Psoas muscle (tissue), 8 donors: ENCODE measurements at places on chromosomes 6 and 20. TPM values are rescaled to one million over a fixed set of nuclear protein-coding genes. Genes with fewer than 3 reads are reported as not detected.

GRCh38 chr6:17392978-17393891 lies at the start of gene CAP2:
TSS of gene CAP2 (plus strand) at chr6:17393595. CDS start at chr6:17421556, 27,961 bp downstream.
- DNase-seq, result peak; percentile 74

GRCh38 chr6:44301782-44302564 lies 11.2 kb downstream of the AARS2 start:
- DNase-seq, result no peak

DNA sequence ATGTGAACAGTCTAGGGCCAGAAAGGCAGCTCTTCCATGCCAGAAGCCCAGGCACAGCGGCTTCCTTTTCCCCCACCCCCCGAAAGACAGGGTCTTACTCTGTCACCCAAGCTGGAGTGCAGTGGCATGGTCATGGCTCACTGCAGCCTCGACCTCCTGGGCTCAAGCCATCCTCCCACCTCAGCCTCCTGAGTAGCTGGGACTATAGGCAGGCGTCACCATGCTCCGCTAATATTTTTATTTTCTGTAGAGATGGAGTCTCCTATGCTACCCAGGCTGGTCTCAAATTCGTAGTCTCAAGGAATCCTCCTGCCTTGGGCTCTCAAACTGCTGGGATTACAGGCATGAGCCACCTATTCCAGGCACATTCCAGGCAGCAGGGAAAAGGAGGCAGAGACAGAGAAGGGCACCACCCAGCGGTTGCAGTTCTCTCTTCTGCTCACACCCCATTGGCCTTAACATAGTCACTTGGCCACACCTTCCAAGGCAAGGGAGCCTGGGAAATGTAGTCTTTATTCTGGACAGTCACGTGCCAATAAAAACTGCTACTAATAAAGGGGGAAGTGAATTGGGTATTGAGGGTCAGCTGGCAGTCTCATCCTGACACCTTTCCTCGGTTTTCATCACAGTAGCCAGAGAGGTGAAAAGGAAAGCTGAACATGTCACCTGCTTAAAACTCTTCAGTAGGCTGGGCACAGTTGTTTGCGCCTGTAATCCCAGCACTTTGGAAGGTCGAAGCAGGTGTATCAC lies 205.9 kb downstream of the ZMYND8 start:
- DNase-seq, result peak; percentile 61

- DNase-seq, result no peak
Observed at GRCh38 chr6:86500035-86500434, 437.3 kb upstream of the HTR1E start.

SOBP gene
- total RNA-seq, result 27.6 TPM
